ENCODE measurements at places on chromosomes 1 and 21.
A peak's percentile ranks its signal among the peaks of the same experiment; 100 is the strongest.

DNA sequence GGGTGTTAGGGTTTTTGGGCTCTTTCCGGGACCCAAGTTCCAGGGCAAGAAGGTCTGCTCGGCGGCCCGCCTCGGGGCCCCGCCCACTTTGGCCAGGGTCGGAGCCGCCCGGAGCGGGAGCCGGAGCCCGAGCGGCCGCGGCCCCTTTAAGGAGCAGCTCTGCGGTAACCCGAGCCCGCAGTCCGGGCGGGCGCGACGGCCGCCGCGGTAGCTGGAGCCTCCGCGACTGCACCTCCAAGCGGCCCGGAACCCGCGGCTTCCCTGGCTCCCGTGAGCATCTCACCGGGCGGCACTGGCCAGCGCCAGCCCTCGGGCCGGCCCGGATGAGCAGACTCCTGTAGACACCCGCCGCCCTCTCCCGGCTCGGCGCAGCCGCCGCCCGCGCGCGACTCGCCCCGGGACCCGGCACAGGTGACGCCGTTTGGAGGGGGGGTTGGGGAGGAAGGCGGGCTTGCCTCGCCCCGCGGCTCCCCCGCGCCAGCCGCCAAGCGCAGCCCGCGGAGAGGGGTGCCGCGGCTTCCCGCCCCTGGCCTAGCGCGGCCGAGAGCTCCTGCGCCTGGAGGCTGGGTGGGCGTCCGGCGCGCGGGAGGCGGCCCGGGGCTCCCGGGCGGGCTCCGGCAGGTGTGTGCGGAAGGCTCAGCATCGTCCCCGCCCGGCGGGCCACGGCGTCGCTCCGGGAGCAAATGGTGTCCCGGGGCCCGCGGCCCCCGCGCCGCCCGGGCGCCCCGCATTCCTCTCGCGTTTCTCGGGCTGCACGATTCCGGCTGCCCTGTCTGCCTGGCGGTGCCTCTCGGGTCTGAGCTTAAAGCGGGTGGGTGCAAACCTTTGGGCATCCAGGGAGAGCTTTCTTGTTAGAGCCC, at the start of gene TLCD4:
Gene TLCD4 (plus strand): TSS at position 149 of the 860 bp plus-strand sequence. CDS start 26,547 bp downstream, outside the sequence.
- DNase-seq, result peak; percentile 17

- DNase-seq, result no peak
These were observed 44.9 kb upstream of the FOXD3 start for GRCh38 chr1:63277195-63278192.

DNA sequence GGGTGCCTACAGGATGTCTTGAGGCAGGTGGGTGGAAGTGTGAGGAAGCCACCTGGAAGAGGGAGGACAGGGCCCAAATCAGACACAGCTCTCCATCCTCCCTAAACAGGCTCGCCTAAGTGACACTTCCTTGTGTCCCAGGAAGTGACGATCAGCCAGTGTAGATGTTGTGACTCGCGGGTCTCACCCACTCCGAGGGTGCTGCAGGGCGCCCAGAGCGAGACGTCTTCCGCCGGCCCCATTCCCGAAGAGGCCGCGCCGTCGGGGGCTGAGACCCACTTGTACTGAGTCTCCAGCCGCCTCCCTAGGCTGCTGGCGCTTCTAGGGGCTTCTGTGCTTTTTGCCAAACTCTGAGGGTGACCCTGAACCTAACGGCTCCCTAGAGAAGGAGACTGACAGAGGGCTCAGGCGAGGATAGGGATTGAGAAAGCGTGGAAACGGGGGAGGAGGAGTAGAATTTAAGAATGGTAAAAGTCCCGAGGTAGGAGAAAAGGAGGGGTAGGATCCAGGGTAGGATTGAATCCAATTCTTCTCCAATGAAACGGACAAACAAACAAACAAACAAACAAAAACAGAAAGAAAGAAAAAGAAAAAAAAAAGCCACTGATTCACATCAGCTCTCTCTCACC, 543 bp upstream of the MARK1 start:
- no peak for DNase-seq

DNA sequence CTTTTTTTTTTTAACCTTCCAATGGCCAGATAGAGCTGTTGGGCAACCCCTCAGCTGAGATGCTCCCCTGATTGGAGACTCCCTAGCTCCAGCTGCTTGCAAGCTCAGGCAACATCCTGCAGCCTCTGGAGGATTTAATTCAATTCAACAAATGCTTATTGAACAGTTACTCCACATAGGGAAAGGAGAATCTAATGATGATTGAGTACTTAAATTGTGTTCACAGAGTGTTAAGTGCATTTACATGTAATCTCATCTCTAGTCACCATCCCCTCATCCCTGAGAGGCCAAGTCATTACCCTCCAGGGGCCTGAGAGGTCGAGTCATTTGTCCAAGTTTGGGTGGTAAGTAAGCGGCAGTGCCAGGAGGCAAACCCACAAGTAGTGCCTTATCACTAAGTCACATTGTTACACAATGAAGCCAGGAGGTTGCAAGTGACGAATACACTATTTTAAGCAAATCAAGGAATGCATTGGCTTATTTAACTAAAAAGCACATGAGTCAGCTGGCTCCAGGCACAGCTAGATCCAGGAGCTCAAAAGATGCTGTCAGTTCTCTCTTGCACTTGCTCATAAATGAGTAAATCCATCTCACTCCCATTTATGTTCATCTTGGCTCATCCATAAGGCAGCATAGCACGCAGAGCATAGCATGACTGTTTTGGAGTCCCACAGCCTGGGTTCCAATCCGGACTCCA, 64.3 kb downstream of the OPTC start:
- no peak for DNase-seq

GRCh38 chr1:206684478-206685333, at the start of gene MAPKAPK2:
Gene MAPKAPK2, plus strand, starts transcription at chr1:206684905. Its CDS starts 325 bp downstream, at chr1:206685230.
- peak; percentile 55 for DNase-seq

DNA sequence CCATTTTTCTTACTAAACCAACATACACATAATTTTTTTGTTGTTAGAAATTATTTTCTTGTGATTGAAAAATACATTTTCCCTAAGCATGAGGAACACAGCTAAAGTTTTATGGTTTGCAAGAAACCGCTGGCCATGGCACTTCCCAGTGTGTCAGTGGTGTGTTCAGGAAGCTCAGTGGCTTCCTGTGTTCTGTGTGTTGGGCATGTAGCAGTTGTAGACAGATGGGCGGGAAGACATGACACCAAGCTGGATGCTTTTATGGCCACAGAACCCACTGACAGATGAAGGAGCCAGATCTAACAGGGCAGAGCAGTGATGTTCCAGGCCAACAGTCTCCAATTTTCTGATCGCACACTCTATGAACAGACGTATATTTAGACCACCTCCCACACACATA, 119.8 kb downstream of the GALNT2 start:
- DNase-seq, result no peak

GRCh38 chr1:23578997-23579363, 19.7 kb upstream of the ID3 start:
- no peak for DNase-seq

GRCh38 chr1:101295209-101295608, 58.4 kb downstream of the S1PR1 start:
- no peak for DNase-seq

DNA sequence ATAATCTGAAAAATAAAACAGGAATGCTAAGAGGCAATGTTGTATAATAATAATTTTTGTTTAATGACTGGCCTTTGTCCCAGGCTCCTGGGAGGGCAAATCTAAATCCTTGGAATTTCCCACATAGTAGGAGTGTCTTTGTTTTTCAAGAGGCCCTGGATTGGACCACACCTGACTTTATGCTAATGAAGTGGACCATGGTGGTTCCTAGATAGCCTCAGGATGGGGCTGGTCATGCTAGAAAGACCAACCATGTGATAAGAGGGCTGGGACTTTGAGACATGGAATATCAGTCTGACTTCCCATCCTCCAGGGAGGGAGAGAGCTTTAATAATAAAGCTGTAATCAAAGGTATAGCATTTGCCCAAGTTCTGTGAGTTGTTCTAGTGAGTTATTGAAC, 138.2 kb upstream of the RAB4A start:
- DNase-seq, result no peak

GRCh38 chr1:180953291-180954004, 40.8 kb downstream of the KIAA1614 start:
- no peak for DNase-seq

DNA sequence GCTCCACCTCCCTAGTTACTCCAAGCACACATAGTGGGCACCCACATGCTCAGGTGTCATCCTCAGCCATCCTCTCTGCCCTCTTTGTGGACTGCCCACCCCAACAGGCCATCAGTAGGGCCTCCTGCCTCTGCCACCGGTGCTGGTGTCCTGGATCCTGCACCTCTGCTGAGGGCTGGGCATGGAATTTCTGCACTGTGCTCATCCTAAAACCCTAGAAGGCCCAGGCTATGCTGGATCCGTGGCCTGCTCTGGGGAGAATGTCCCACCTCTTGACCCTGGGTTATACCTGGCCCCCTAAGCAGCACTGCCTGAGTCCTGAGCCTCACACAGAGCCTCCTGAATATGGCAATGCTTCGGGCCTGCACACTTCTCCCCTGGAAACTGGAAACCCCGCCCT, 318.3 kb downstream of the MATN1 start:
- DNase-seq, result no peak

DNA sequence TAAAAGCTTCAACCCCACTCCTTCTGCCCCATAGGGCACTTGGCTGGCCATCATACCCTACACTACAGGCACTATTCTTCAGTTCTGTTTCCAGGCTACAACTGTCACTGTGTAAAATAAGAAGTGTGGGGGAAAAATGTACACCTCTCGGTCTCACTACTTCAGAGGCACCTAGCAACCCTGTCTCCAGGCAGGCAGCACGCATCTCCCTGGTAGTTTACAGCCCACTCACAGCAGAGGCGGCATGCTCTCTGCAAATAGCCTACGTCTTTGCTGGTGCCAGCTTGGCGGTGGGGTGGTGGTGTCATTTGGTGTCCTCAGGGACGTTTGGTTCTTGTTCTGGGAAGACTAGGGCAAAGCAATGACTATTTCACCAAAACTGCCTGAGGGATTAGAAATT, 48.2 kb upstream of the BTG3 start:
- no peak for DNase-seq

All from activated CD4-positive, alpha-beta T cell treated with anti-CD3 and anti-CD28 coated beads, Interleukin-2, amount 50 U/mL, for 24 hours (primary cell).